ENCODE measurements at places on chromosomes 16 and 17.

DNA sequence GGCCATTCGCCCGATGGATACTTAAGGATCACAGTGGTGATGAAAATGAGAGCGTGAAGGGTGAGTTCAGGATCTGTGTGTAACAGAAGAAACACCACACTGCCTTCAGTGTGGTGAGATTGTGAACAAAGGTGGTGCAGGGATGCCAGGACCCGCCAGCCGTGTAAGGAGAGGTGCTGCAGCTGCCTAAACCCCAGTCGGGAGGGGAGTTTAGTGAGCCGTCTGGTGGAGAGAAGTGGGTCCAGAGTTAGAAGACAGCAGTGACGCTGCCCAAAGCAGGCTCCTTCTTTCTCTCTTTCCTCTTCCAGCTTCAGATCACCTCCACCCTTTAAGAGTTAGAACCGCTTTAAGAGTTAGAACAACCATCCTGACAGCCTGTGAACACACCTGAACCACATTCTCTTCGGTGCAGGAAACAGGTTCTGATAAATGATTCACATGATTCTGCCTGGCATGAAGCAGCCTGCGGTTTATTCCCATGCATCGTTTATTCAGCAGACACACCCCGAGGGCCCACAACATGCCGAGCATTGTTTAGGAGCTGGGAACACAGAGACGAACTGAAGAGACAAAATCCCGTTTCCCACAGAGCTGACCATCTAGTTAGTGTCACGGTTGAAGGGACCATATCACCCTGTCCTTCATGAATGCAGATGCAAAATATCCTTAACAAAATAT is 84.0 kb upstream of the DNAH17 start:
- DNase-seq: no peak

DNA sequence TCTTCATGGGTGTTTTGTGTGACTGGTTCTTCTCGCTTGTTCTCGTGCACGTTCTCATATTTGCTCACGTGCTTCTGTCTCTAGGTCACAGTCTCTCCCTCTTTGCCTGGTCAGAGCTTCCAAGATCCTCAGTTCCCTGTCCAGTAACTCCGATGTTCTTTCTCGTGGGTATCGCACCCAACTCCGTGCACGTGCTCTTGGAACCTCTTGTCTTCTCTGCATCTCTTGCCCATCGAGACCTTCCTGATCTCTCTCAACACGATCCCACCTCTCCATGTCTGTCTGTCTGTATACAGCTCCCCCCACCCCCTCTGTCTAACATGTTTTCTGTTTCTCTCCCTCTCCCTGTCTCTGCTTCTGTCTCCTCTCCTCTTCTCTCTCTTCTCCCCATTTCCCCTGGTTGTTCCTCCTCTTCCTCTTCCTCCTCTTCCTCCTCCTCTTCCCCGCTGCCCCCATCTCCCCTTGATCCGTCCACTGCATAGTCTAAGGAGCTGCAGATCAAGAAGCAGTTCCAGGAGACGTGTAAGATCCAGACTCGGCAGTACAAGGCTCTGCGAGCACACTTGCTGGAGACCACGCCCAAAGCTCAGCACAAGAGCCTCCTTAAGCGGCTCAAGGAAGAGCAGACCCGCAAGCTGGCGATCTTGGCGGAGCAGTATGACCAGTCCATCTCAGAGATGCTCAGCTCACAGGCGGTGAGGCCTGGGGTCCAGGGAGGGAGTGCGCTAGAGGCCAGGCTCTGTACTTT is 6.1 kb downstream of the HIRIP3 start:
- DNase-seq: no peak

- no peak for DNase-seq
Observed at GRCh38 chr16:53840456-53840855, 136.5 kb downstream of the FTO start.

GRCh38 chr17:31916491-31917064 is 15.1 kb upstream of the UTP6 start:
- DNase-seq: no peak

DNA sequence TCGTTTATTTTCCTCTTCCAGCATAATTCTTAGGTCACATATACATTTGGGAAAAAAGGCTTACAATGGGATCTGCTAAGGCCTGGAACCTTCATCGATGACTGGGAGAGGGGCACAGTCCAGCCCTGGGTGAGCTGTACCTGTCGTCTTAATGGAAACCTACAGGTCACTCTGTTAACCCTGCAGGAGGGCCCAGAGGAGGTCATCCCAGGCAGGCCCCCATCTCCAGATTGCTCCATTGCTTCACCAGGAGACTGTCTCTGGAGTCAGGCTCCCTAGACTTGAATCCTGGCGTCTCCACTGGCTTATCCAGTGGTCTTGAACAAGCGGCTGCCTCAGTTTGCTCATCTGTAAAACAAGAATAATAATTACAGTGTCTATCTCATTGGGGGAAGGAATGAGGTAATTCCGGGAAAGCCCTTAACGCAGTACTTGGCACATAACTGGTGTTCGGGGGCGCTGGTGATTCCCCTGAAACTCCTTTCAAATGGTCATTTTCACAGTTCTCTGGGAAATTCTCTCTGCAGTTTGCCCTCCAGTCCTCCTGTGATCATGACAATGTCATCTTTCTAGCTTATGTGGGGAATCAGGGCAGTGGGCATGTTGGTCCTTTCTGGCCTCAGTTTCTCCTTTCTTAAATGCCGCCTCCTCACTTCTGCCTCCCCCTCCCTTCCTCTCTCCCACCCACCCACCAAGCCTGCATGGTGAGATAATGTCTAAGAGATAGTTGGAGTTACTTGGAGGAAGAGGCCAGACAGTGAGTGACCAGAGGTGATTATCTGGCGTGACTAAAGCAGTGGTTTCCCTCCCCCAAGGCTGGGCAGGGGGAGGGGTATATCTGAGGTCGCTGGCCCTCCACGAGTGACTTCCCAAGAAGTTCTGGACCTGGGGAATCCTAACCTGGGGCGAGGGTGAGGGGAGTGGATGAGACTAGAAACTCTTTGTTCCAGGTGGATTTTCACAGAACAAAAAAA is 31.3 kb upstream of the TAC4 start:
- no peak for DNase-seq

- no peak for DNase-seq
Observed at GRCh38 chr17:45334701-45335677, 18.2 kb upstream of the MAP3K14 start.

DNA sequence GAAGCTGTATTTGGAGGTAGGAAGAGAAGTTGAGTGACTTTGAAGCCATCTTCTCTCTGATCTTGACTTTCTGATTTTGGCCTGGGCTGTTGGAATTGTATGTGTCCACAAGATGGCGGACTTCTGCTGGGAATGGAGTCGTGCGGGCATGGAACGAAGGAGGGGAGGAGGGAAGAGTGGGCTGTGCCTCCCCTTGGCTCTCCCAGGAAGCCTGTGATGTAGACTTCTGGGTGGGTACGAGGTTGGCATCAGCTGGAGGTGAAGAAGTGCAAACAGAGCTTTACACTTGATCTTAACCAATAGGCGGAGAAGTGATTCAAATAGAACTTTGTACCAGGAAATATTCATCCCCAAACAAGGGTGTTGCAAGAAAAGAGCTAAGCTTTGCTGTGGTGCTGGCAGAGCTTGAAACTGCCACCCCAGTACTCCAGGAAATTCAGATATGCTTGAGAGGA is 7.4 kb upstream of the TMEM220 start:
- no peak for DNase-seq

GRCh38 chr17:7046127-7046724 is 2.3 kb upstream of the SLC16A11 start:
- DNase-seq: peak; percentile 51

DNA sequence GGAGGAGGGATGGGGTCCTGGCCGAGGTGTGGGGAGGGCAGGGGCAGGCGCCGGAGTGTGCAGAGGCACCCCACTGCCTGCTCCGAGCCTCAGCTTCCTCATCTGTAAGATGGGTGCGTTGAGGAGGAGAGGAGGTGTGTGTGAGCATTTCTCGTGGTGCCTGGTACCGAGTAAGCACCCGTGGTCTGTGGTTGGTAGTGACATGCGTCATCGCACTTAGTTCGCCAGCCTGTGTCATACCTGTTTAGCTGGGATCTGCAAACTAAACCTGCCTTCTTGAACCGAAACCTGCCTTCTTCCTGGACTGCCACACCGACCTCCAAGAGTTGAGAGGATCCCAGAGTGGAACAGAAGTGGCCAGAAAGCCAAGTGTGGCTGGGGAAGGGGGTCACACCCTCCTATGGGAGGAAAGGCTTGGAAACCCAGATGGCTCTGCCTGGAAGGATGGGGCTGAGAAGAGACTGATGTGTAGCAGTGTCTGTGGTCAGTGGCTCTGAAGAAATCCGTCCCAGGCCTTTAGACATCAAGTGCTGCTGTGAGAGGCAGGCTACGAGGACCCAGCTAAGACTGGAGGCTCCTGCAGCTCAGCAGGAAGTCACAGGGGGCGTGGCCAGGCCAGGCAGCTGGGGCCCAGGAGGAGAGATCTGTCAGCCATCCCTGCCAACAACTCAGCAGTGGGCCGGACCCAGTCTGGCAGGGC is 162.6 kb upstream of the PLCG2 start:
- no peak for DNase-seq

DNA sequence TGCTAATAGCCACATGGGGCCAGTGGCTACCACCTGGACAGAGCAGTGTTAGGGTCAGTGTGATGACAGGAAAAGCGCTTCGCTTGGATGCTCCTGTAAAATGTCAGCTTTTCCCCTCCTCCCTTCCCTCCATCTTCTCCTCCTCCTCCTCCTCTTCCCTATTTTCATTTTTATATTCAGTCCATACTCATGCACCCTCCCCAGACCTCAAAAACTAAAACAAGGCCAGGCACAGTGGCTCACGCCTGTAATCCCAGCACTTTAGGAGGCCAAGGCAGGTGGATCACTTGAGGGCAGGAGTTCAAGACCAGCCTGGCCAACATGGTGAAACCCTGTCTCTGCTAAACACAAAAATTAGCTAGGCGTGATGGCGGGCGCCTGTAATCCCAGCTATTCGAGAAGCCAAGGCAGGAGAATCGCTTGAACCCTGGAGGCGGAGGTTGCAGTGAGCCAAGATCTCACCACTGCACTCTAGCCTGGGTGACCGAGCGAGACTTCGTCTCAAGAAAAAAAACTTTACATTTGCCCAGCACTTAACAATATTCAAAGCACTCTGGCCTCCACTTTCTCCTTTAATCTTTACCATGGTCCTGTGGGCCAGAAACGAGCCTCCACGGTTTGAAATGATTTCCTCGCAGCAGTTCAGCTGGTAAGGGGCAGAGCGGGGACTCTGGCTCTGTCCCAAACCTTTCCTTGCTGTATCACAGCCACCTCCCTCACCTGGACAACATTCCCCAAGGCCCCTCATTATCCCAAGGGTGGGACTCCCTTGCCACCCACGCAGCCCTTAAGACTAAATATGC is 21.8 kb downstream of the ANKRD40 start:
- DNase-seq: no peak

- DNase-seq: no peak
Observed at GRCh38 chr17:2111691-2112090, 56.8 kb downstream of the HIC1 start.

GRCh38 chr16:47780213-47780875 is 319.2 kb downstream of the PHKB start:
- DNase-seq: no peak

GRCh38 chr17:8386841-8387240 is 3.8 kb upstream of the RPL26 start:
- DNase-seq: no peak

DNA sequence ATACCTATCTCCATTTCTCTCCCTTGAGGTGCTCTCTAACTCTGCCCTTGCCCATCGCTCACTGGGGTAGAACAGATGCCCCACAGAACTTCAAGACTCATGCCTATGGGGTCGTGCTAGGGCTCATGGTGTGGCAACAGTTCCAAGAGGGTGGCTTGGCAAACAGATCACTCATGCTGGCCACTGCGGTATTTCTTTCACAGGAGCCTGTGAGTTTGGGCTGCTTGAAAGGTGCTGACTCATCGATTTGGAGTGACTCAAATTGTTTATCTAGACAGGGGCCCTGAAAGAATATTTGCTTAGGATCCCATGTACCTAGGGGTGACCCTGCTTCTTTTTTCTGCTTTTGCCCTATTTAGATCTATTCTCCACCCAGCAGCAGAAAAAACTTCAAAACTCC is 69.9 kb downstream of the IRX5 start:
- DNase-seq: no peak

DNA sequence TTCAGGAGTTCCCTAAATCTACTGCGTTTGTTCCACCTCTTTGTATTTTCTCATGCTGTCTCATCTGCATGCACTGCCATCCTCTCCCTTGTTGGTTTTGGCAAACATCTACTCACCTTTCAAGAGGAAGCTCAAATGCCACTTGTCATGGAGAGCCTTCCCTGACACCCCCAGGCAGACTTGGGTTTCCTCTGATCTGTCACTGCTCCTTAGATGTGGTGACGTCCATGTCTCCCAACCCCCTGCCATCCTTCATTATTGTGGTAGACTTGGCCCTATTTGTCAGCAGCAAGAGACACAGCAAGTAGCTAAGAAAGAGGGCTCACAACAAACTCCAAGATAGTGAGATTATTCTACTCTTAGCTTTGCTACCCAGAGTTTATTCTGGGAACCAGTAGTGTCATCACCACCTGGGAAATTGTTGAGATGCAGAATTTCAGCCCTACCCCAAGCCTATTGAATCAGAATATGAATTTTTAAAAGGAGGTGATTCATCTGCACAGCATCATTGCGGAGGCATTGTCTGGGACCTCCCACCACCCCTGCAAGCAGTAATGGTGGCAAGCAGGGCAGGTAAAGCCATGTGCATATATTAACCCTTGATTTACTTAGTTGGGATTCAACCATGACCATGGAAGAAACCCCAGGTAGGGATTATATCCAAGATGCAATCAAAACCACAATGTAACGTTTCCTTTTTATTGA is 248.9 kb downstream of the SHISA9 start:
- no peak for DNase-seq

DNA sequence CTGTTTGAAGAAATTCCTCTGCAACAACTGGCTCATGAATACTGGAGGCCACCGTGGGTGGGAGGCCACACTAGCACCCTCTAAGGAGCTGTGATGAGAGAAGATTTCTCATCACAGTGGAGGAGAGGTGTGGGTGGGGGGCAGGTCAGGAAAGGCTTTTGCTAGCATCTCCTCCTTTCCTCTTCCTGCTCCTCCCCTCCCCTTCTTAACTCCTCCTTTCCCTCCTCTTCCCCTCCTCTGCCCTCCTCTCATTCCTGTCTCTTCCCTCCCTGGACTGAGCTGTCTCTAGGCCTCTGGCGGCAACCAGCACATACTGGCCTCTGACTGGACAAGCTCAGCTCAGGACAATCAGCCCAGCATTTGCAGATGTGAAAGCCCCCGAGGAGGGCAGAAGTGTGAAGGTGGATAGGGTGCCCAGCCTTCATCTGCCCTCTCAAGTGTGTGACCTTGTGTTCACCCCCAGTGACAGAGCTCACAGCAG is 19.0 kb upstream of the LHX1 start:
- no peak for DNase-seq

GRCh38 chr17:69757688-69758430 is 317.2 kb upstream of the KCNJ16 start:
- no peak for DNase-seq

GRCh38 chr16:68900009-68900408 is 56.7 kb downstream of the TANGO6 start:
- DNase-seq: no peak

GRCh38 chr17:63843910-63844677 is 1.6 kb upstream of the SMARCD2 start:
- no peak for DNase-seq
